Spinal cord (tissue), 10 donors: ENCODE measurements at places on chromosomes 3 and 15.

- DNase-seq = no peak
Measured at GRCh38 chr15:78242128-78242527, 7.8 kb upstream of the ACSBG1 start.

GRCh38 chr3:51390246-51391074 is 625 bp upstream of the RBM15B start:
- no peak for DNase-seq

- no peak for DNase-seq
Measured at GRCh38 chr15:42274702-42274989, 1.4 kb upstream of the TMEM87A start.

- no peak for DNase-seq
Measured at GRCh38 chr3:192887701-192888100, 30.0 kb downstream of the MB21D2 start.

GRCh38 chr15:25345943-25346342 is 92.9 kb downstream of the UBE3A start:
- no peak for DNase-seq

- no peak for DNase-seq
Measured at GRCh38 chr15:98858610-98859023, 149.0 kb downstream of the PGPEP1L start.

DNA sequence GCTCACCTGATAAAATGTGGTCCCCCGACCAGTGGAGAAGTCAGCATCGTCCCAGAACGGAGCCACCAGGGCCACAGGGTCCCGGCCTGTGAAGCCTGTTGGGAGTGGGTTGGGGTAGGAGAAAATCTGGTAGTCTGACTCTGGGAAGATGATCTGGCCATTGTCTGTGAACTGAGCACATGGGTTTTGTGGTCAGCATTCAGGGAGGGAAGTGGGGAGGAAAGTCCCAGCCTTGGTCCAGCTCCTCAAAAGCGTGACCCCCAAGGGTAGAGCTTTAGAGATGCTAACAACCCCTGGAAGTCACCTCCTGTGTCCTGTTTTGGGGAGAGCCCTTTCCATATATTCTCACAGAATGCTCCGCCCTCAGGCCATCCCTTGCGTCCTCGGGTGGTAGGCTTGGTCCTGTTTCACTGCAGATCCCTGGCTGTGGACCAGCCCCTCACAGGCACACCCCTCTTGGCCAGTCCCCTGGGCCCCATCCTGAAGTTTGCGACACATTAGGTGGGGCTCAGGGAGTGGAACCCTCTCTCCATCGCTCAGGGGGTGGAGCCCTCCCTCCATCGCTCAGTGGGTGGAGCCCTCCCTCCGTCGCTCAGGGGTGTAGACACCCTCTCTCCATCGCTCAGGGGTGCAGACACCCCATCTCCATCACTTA is 40.0 kb downstream of the MUC4 start:
- no peak for DNase-seq
